NCI-H460 (cell line): ENCODE measurements at places on chromosomes 5 and 9.

GRCh38 chr9:137458194-137459151, 661 bp downstream of the NSMF start:
- DNase-seq, result no peak

DNA sequence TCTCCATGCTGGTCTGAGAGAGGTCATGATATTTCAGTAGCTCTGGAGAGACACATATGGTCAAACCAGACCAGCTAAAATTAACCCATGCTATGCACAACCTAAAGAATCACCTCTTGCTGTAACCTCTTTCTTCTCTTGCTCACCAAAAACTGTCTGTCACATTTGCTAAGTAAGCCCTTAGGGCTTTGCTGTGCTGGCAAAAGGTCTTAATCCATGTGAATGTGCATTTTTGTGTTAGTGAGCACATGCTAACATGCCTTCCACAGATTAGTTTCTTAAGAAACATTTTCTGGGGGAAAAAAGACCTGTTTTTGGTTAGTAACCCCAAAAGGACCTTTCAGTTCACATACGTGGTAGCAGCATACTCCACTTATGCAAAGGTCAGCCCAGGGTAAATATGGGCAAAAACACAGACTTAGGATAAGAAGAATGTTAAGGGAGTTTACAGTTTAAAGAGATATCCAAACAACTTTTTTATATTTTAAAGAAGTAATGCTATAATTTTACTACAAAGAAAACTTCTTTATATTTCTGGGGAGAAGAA, 124.2 kb upstream of the CCDC152 start:
- no peak for DNase-seq

DNA sequence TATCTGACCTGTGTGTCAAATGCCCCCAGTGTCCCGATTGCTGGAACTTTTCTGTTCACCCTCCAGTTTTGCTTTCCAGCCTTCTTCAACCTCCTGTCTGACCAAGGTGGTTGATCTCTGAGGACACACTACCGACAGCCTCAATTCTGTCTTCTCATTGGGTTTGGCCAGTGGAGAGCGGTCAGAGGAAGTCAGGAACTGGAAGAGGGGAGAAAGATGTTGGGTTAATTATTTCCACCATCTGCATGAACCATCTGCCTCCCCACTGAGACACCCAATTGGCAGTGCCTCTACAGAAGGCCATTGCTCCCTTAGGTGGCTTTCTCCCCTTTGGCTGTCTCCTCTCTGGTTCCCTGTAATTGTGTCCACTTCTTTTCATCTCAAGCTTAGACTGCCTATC, 154.3 kb upstream of the RAI14 start:
- DNase-seq, result no peak

DNA sequence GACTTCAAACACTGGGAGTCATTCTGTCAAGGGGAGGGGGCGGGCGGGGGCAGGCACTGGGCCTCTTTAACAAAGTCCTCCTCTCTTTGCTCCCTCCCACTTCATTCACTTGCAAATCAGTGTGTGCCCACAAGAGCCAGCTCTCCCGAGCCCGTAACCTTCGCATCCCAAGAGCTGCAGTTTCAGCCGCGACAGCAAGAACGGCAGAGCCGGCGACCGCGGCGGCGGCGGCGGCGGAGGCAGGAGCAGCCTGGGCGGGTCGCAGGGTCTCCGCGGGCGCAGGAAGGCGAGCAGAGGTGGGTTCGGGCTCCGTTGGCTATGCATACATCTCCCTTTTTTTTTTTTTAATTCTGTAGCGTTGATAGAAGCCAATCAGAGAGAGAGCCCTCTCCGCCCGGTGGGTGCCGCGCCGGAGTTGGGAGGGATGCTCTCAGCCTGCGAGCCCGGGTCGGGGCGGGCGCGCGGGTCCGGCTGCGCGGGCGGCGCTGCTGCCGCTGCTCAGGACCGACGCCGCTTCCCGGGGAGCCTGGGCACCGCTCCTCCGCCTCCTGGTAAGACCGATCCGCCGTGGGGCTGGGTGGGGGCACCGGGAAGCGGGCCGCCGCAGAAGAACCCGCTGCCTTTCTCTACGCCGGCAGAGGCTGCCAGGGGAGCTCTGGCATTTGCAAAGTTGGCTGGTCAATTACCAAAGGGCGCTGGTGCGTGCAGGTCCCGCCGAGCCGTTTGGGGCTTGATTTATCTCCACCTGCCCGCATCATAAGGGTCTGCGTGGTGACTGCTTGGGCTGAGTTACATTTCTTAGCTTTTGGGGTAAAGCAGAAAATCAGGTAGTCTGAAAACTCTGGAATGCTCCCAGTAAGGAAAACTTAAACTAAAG, at the start of gene CDH6:
TSS of gene CDH6 (plus strand) at position 96 of the 877 bp plus-strand sequence. CDS start 73,788 bp downstream, outside the sequence.
- DNase-seq, result no peak

GRCh38 chr9:134676361-134676760, 34.8 kb downstream of the COL5A1 start:
- no peak for DNase-seq

DNA sequence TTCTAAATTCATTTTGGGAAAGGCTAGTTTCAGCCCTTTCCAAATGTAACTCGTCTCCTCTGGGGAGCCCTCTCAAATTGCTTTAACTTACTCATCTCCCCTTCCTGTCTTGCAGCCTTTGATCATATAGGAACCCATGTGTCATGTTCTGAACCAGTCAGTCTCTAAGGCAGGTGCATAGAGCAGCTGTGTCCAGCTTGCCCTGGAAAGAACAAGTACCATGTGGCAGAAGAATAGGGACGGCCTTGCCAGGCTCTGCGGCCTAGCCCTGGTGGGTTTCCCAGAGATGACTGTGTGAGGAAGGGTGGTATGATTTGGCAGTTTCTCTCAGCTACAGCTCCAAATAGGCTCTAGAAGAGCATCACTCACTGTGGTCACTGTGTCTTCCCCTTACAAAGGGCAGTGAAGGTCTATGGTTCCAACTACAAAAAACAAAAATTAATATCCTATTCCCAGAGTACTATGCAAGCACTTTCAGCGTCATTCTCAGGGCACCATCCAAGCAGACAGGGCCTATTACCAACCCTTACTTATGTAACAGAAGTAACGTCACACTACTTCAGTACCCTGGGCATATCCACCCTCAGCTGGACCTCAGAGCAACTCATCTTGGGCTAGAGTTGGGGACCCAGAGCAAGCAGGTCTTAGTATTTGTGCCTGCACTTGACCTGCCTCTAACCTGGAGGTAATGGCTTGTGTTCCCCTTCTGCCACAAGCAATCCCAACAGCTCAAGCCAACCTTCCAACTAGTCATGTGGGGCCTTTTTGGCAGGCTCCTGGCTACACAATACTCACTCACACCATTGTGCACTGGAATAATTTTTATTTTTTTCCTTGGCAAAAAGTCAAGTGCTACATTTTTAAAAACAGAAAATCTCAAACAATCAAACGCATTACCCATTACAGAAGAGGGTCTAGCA, 37.2 kb upstream of the UBAP2 start:
- no peak for DNase-seq

GRCh38 chr9:128145951-128146351, 3.3 kb upstream of the LCN2 start:
- DNase-seq, result no peak

- DNase-seq, result no peak
Measured at GRCh38 chr5:76299592-76299991, 103.5 kb upstream of the IQGAP2 start.

DNA sequence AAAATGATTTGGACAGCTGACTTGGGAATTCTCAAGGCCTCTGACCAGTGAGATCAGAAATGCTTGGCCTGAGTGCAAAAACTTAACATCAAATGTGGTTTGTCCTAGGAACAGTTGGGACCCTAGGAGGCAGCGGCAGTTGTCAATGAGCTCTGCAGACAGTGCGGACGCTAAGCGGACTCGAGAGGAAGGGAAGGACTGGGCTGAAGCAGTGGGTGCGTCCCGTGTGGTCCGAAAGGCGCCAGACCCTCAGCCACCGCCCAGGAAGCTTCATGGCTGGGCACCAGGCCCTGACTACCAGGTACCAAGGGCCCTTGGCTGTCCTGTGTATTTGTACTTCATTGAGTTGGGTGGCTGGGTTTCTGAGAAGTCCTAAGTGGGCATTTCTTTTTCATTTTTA, 43.7 kb upstream of the POMT1 start:
- no peak for DNase-seq

- DNase-seq, result no peak
Measured at GRCh38 chr5:41763081-41763480, 107.1 kb downstream of the OXCT1 start.

DNA sequence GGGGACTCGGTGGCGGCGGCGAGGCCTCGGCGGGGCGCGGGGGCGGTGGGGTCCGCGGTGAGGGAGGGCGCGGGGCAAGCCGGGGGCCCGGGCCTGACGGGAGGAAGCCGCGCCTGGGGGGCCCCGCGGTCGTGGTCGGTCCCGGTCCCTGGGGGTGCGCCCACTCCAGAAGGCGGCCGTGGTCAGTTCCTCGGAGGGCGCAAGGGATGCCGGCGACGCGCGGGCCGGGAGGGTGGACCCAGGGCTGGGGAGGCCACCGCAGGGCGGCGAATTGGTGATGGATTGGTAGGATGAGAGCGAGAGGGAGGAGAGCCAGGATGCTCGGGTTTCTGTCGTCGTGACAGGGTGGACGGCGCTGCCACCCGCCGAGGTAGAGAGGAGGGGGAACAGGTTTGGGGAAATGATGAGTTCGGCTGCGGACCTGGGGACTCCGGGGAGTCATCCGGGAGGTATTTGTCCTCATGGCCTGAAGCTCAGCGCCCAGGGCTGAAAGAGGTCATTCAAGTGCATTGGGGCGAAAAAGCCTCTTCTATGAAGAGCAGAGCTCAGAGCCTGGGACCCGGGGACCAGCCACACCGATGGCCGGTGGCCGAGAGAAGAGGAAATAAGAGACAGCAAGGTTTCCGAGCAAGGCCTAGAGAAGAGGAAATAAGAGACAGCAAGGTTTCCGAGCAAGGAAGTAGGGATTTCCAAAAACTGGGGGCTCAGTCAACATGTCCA, 557 bp downstream of the GNG10 start:
- DNase-seq, result no peak

DNA sequence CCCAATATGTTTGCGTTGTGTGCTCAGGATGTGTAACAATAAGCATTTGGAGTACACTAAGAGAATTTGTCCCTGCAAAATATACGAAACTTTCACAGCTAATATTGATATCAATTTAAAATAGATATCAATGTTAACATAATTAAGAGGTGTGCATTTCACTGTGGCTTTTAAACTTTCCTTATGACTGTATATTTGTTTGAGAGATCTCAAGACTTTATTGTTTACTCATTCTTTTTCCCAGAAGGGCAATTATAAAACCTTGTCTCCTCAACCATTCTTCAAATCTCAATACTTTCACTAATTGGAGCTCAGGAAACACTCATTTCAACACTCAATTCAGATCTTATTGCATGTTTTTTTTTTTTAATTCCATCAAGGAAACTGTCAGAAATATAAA, 241.1 kb downstream of the PDE4D start:
- no peak for DNase-seq

DNA sequence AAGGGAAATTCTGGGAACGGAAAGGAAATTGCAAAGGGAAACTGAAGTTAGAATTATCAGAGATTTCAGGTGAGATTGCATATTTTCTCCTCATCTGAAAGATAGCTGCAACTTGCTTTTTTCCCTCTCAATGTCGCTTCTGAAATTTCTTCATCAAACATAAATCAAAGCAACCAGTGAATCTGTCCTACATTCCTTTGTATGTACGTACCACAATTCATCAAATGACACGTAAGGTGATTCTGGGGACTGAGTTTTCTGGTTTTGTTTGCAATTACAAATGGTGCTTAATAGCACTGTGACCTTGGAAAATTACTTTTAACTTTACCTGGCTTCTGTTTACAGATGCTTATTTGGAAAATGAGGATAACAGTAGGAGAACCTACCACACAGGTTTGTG, 21.9 kb upstream of the CNOT6 start:
- no peak for DNase-seq

- no peak for DNase-seq
Measured at GRCh38 chr5:400282-401145, 42.5 kb upstream of the EXOC3 start.

GRCh38 chr9:124941679-124942561, 1.0 kb upstream of the GOLGA1 start:
- no peak for DNase-seq

GRCh38 chr5:156340893-156341292, 13.9 kb downstream of the SGCD start:
- DNase-seq, result no peak

- no peak for DNase-seq
Measured at GRCh38 chr9:101029315-101030085, 973 bp downstream of the PLPPR1 start.

DNA sequence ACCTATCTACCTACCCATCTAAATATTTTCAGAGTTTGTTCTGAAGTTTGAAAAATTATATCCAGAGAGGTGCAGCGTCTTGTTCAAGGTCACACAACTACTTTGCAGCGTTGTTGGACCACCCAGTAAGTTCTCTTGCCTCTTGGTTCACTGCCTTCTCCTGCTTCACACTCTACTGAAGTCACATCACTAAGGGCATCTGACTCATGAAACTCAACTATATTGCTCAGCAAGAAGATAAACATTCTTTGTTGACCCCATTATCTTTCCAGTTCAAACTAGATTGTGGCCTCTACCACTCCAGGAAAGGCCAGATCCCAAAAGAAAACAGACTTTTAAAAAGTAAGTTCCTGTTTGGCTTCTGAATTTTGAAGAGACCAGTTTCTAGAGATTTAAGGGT, 326.9 kb downstream of the SLIT3 start:
- no peak for DNase-seq

GRCh38 chr9:108103046-108103693, 613.6 kb upstream of the KLF4 start:
- DNase-seq, result no peak

DNA sequence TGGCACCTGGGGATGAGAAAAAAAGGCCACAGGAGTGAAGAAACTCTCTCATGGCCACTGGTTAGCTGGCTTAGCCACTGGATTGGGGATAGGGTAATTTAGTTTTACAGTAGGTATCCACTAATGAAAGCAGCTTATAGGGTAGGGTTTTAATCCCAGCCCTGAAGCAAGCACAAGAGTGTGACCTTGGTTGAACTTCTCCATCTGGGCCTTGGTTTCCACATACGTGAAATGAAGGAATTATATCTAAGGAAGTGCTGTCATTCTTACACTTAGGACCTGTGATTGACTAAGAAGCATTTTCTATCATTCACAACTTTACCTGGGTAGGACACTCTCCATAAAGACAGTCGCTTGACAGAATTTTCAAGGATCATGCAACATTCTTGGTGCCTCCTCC, 49.6 kb downstream of the FAT2 start:
- DNase-seq, result no peak

DNA sequence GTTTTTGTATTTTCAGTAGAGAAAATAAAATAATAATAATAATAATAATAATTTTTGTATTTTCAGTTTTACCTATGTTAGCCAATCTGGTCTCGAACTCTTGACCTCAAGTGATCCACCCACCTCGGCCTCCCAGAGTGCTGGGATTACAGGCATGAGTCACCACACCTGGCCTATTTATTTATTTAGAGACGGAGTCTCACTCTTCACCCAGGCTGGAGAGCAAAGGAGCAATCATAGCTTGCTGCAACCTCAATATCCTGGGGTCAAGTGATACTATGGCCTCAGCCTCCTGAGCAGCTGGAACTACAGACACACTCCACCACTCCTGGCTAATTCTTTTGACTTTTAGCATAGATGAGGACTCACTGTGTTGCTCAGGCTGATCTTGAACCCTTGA, 167.5 kb downstream of the TLE1 start:
- no peak for DNase-seq
